Immature natural killer cell (primary cell): ENCODE measurements at places on chromosomes 7 and 10. TPM values are rescaled to one million over a fixed set of nuclear protein-coding genes. Genes with fewer than 3 reads are reported as not detected.

DNA sequence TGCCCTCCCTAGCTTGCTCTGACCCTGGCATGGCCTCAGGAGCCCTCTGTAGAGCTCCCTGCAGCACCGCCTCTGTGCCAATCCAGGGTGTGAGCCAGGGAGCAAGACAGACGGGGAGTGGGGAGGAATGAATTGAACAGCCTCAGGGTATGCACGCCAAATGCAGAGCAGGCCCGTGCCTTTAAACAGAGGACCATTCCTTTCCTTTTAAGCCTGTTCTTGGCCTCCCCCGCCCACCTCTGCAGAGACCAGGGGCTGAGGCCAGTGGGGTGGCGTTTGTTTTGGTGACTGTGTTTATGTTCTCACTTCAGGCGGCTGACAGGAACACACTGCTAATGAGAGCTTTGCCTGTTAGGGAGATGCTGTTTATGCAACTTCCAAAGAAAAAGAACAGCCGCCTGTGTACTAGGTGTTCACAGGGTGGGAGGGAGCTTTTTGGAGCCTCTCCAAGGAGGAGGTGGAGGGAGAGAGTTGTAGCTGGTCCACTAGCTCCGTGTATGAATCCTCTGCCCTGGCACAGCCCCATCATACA lies 528.1 kb upstream of the DPP6 start:
- no peak for DNase-seq

- no peak for DNase-seq
Measured at GRCh38 chr10:71501402-71501801, 104.7 kb downstream of the CDH23 start.

GRCh38 chr7:28070297-28071055 lies 110.1 kb downstream of the JAZF1 start:
- no peak for DNase-seq

- DNase-seq: no peak
Measured at GRCh38 chr7:26937939-26938623, 73.7 kb upstream of the SKAP2 start.

- peak; percentile 3 for DNase-seq
Measured at GRCh38 chr10:120336911-120337540, 120.0 kb upstream of the PLPP4 start.

- DNase-seq: no peak
Measured at GRCh38 chr10:22894714-22895113, 33.1 kb upstream of the ARMC3 start.

- DNase-seq: no peak
Measured at GRCh38 chr7:151838072-151838471, 38.8 kb downstream of the PRKAG2 start.

DNA sequence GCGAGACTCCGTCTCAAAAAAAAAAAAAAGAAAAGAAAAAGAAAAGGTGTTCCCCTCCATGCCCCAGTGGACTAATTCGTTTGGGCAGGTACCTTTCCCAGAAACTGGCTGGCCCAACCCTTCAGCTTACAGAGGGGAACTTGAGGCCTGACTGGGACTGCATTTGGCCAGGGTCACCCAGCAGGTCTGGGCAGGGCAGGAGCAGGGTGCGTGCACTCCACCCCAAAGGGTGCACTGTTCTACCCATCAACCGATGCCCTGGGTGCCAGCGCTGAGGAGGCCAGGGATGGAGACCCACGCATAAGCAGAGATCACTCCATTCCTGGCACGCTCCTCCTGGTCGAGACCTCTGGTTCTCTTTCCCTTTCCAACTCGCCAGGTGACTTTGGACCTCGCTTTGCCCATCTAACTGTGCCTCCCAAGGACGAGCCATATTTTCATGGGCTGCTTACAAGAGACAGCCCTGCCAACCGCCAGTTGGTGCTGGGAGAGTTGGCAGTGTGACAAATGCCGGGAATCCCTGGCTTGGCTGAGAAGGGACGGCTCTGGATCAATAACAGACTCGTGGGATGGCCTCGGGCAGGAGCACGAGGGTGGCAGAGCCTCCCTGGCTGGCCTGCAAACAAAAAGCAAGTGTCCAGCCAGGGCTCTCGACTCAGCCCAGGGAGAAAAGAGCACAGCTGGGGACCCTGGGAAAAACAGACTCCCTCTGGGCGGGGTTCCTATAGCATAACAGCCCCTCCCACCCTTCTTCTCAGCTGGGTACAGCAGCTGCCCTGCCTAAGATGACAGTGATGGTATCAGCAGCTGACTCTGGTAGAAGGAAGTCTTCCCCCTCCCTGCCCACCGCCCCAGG lies 7.9 kb downstream of the HSPB1 start:
- DNase-seq: no peak

DNA sequence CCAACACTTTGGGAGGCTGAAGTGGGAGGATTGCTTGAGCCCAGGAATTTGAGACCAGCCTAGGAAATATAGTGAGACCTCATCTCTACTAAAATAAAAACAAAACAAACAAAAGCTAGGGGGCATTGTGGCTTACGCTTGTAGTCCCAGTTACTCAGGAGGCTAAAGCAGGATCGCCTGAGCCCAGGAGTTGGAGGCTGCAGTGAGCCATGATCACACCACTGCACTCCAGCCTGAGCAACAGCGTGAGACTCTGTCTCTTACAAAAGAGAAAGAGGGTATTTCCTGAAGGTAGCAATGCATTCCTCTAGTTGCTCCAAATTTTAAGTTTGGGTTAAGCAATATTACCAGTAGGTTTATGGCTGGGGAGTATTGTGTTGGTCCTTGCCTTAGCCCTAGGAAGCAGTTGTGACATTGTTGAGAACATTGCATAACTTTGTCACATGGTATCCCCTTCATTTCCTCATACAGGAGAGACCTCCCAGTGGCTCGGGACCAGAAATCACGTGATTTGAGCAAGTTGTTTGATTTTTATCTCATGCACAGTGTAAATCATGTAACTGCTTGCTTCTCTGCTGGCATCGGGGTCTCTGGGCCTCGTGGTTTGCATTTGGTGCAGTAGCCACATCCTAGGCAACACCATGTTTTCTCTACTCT lies 23.3 kb upstream of the SMARCD3 start:
- no peak for DNase-seq

Gene CADPS2
- not detected for polyA plus RNA-seq

Gene LHFPL3
- not detected for polyA plus RNA-seq

Gene MCM10
- 0.58 TPM for polyA plus RNA-seq

Gene PRF1
- 5,696 TPM for polyA plus RNA-seq

Gene ICA1
- 6.9 TPM for polyA plus RNA-seq

Gene BMPER
- not detected for polyA plus RNA-seq

Gene NEUROD6
- not detected for polyA plus RNA-seq

Gene SHH
- polyA plus RNA-seq: not detected

Gene ADIRF
- not detected for polyA plus RNA-seq

Gene GPR26
- polyA plus RNA-seq: not detected
